Stimulated activated CD8-positive, alpha-beta memory T cell treated with anti-CD3 and anti-CD28 coated beads, Interleukin-15, amount 100 ng/mL, for 48 hours (primary cell): ENCODE measurements at places on chromosomes 12 and 14.

DNA sequence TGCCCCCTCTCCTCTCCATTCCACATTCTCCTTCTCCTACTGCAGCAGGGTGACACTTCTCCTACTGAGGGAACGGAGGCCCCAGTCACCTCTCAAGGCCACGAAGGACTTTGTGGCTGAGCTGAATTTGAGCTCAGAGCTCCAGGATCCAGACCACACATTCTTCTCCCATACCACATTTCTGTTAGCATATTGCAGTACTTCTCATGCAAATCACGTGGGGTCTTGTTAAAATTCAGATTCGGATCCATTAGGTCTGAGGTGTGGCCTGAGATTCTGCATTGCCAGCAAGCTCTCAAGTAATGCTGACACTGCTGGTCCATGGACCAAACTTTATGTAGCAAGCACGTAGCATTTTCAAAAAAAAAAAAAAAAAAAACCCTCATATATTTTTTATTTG lies 9.6 kb upstream of the IFI27L2 start:
- DNase-seq, result no peak

DNA sequence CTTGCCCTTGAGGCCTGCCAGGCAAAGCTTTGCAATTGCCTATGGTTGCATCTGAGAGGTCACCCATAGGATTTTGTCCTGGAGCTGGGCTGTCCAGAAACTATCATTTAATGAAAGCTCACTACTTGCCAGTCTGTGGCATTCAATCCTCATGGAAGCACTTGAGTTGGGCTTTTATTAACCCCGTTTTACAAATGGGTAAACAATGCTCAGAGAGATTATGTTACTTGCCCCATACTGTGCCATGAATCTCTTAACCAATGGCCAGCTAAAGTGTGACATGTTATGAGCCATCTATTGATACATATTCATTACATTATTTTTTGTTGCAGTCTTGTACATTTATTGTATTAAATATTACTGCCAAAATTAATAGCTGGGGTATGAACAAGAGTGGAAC lies 35.9 kb downstream of the PDZRN4 start:
- DNase-seq, result no peak

DNA sequence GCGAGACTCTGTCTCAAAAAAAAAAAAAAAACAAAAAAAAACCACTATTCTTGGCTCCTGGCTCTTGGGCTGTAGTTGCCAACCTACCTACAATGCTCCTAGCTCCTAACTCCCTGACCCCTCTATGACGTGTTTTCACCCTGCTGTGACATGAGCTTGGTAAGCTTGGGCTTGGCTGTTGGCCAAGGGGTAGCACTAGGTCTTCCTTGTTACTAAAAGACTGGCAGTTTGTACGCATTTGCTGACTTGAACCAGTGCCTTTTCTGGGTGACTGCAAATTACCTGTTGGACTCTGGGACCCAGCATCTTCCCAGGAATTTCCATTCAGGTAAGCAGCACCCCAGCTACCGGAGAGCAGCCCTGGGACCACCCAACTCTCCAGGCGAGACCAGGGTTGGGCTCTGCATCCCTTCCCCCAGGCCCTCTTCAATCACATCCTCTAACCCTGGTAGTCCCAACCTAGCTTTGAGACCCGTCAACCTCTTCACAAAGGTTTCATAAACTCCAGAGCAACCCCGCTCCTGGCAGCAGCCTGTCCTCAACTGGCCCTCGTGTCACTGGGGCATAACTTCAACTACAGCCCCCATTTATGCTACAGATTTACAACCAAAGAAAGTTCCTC lies 8.3 kb downstream of the CDK2AP1 start:
- no peak for DNase-seq

- no peak for DNase-seq
Measured at GRCh38 chr14:72925171-72925759, 999 bp upstream of the DCAF4 start.

- DNase-seq, result no peak
Measured at GRCh38 chr12:52267266-52267665, 7.2 kb upstream of the KRT86 start.

DNA sequence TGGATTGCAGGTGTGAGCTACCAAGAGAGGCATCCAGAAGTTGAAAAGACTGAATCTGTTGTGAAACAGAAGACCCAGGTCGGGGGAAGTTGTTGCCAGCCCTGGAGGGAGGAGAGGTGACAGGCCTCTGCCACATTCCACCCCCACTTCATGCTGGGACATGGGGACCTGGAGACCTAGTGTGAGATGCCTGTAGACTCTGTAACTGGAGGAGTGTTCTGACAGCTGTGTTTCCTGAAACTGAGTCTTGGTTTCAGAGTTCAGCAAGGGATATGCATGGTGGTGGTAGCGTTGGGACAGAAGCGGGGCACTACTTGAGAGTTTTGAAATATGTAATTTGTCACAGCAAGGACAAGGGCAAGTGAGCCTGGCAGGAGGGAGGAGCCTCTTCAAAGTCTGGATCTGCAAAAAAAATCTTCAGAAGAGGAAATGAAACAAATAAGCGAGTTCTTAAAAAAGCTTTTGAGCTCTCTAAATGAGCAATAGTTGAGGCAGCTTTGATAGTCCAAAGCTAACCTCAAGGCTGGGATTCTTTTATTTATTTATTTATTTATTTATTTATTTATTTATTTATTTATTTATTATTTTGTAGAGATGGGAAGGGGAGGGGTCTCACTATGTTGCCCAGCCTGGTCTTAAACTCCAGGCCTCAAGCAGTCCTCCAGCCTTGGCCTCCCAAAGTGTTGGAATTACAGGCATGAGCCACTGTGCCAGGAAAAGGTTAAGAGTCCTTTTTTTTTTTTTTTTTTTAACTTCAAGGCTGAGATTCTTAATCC lies 58.9 kb upstream of the EEA1 start:
- DNase-seq, result peak; percentile 42

- no peak for DNase-seq
Measured at GRCh38 chr12:48787791-48788523, 932 bp downstream of the ADCY6 start.

DNA sequence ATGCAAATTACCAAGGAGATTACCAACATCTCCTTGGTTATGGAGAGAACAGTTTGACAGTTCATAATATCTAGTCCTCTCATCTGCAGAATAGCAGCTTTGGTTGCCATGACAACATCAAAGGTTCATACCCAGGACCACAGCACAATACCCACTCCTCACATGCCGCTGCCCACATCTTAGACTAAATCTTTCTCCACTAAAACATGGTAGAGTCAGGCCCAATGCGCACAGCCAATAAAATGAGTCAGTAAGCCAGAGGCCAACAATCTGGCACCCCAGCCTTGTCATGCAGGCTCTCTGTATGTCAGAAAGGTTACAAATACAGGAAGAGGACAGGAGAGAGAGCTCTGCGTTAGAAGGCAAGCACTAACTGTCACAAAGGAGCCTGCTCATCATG lies 70.6 kb downstream of the KCNK10 start:
- no peak for DNase-seq

- DNase-seq, result no peak
Measured at GRCh38 chr12:38056701-38057689, 259.6 kb upstream of the ALG10B start.

DNA sequence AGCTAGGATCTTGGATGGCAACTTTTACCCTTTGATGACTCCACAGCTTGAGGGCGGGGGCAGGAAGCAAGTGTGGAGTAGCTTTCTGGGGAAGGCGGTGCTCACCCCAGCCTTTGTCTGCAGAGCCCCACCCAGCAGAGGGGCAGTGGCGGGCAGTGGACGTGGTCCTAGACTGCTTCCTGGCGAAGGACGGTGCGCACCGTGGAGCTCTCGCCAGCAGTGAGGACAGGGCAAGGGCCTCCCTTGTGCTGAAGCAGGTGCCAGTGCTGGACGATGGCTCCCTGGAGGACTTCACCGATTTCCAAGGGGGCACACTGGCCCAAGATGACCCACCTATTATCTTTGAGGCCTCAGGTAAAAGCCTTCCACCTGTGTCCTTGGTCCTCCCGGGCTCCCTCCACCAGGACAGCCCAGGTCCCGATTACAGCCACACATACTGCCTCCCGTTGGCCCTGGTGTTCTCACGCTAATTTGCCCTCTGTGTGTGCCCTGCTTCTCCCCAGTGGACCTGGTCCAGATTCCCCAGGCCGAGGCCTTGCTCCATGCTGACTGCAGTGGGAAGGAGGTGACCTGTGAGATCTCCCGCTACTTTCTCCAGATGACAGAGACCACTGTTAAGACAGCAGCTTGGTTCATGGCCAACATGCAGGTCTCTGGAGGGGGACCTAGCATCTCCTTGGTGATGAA lies 1.2 kb downstream of the TAPBPL start:
- DNase-seq, result no peak

DNA sequence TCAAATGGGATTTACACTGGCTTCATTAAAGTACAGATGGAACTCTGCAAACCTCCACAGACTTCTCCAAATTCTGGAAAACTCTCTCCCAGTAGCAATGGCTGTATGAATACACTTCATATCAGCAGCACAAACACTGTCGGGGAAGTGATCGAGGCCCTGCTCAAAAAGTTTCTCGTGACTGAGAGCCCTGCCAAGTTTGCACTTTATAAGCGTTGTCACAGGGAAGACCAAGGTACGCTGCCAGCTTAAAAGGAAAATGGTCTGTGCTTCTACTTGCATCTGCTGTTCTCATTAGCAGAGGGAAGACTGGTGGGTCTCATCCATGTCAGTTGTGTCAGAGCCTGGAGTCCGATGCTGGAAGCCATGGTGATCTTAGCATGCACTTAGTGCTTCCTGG lies 71.0 kb downstream of the GNS start:
- DNase-seq, result no peak

DNA sequence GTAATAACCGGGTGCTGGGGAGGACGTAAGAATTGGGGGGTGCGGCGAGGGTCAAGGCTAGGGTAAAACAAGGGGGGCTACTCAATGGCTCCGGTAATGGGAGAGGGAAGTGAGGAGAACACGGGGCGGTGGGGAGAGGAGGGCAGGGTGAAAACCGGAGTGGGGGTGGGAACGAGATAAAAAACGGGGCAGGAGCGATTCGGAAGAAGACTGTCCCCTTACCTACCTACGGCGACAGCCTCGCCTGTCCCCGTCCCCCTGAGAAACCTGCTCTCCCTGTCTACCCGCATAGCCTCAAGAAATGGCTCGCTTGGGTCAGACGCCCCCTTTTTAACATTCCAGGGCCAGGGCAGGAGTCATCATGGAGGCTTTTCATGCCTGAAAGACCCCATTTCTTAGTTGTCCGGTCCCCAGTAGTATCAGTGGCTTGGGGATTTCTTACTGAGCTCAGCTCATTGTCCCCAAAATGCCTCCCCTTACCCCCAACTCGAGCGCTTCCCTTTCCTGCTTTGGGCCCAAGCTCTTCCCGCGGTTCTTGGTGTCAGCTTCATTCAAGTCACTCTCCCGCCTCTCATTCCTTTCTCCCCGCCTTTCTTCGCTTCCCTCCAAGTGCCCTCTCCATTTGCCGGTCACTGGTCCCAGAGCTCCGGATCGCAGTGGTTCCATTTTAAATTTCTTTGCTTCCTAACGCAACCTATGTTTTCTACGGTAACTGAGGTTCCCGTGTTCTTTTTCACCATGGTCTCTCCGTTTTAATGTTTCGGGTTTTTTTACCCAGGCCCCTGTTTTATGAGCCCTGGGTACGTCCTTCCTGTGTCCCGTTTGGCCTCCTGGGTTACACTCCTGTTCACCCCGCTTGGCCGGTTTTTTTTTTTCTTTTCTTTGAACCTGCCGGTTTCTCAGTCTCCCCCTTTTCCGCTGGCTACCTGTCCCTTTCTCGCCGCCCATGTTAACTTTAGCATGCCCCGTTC lies 1.2 kb upstream of the WSB2 start:
- DNase-seq, result no peak

DNA sequence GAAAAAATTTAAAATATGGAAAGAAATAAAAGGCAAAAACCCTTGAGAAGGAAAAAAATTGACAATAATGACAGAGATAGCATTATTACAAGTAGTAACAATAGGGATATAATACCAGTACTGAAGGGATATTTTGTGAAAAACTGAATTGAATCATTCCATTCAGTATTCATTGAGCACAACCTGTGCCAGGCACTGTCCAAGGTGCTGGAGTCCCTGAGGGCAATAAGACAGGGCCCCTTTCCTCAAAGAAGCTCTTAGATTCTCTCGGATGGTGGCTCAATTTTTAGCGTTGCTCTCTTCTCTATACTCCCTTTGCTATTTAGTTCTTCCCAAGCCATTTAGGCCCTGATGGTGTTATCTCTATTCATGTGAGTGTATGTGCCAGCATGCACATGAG lies 34.3 kb upstream of the GAS2L3 start:
- no peak for DNase-seq

DNA sequence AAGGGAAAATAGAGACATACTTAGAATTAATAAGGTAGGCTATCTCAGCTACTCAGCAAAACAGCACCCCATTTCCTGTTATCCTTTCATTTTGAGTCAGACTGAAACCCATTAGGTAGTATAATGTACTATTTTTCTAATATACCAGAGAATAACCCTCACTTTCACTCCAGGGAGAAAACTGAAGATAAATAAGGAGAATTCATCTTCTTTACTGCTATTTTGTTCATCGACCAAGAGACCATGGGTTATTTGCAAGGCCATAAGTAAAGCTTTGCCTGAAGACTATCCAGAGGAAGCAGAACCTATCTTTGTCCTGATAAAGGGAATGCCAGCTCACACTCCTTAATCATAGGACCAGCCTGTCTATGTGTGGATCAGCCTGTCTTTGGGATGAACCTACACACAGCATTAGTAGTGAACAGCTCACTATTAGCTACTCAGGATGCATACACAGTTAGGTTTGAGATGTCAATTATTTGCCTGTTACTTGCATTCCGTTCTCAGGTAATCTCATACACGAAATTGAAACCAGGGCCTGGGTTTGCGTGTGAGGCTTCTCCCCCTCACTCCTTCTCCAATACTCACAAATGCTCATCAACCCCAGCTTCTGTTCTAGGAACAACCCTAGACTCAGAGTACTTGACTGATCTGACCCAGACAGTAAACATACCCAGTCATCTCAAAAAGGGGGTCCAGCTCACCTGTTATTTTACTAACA lies 124.4 kb downstream of the DAD1 start:
- DNase-seq, result no peak

DNA sequence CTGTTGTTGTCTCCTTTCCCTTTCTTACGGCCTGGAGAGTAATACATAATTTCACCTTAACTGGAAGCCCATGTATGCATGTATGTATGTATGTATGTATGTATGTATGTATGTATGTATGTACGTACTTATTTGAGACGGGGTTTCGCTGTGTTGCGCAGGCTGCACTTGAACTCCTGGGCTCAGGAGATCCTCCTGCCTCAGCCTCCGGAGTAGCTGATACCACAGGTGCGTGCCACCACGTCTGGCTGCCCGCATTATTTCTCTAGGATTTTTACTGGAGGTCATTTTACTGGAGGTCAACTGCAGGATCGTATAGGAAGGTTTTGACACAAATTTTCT lies 644 bp upstream of the OS9 start:
- DNase-seq, result no peak

DNA sequence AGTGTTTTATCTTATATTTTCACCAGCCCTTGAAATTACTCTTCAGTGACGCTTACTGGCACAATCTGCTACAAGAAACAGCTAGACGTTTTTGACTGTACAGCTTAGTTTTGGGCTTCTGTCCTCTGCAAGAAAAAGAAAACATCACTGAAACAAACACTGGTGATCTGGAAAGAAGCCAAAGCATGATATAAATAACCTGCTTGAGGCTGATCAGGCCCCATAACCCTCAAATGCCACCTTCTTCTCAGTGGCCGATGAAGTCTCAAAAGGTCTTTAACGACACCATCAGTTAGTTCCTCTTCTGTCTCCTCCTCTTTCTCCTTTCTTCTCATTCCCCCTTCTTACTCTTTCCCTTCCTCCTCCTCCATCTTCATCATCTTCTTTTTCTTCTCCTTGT lies 942.3 kb upstream of the TMEM132C start:
- no peak for DNase-seq

GRCh38 chr14:75339059-75339458 lies 60.4 kb downstream of the FOS start:
- DNase-seq, result no peak
